Naive B cell (primary cell): ENCODE measurements at places on chromosomes 4 and X.

- DNase-seq, result no peak
Observed at GRCh38 chr4:137370206-137370633, 162.1 kb downstream of the PCDH18 start.

DNA sequence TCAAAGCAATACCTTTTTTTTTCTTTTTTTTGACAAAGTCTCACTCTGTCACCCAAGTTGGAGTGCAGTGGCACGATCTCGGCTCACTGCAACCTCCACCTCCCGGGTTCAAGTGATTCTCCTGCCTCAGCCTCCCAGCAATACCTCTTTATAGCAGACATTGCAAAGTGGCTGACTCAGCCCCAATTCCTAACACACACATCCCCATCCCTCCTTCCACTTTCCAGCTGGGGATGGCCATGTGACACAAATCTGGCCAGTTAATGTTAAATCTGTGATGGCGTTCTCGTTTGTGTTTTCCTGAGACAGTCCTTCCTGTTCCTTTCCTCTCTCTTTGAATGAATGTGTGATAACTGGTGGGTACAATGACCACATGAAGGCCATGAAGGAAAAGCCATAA is 276.2 kb upstream of the KLF3 start:
- no peak for DNase-seq

DNA sequence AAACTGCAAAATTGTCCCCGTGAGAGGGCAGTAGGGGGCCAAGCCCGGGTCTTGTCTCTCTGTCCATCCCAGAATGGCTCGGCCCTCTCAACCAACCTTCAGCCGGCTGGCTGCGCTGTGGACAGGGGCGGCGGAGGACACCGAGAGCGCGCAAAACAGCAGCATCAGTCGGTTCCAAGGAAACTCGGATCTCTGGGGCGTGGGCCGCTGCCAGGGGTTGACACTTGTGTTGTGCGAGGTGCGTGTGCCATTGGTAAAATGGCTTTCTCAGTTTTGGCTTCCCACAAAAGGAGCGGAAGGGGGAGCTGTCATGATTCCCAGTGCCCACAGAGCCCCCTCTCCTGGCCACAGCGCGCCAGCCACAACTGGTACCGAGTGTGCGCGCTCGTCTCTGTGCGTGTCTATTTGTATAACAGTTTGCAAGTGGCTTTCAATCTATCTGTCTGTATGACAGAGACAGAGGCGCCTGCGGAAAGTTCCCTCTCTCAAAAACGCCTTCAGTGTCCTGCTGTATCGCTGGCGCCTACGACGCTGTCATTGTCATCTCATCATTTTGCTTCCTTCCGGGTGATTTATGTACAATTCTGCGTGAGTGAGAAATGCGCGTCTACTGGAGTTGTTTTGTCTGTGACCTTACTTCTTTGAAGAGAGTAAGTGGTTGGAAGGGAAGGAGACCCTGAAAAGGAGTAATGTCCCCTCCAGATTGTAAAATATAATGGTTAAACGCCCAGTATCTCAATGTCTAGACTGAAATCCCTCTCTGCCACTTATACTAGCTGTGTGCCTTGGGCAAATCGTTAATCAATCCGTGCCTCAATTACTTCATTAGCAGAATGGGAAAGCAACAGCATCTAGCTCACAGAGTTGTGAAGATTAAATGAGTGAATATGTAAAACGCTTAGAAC is 1.8 kb downstream of the DKK2 start:
- DNase-seq, result no peak

GRCh38 chr4:87985097-87985886 is 9.8 kb downstream of the SPP1 start:
- DNase-seq, result no peak

DNA sequence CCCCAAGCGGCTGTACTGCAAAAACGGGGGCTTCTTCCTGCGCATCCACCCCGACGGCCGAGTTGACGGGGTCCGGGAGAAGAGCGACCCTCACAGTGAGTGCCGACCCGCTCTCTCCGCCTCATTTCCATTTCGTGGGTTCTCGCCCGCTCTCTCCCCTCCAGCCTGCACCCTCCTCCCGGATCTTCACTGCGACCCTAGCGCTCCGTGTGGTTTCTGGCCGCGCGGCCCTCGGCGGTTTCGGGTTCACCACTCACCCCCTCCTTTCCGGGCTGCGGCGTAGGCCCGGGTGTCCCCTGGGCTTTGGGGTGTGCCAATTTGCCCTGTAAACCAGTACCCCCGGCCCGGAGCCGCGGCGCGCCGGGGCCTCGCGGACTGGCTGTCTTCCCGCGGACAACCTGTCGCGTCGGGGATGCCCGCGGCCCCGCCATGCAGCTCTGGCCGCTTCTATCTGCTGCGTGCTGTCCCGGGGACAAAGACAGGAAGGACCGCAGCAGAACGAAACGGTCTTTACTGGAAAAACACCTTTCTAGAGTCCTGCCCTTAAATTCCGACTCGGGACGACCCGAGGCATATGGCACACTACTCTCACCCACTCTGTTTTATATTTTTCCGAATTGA is 737 bp downstream of the FGF2 start:
- DNase-seq, result peak; percentile 32

- DNase-seq, result no peak
Observed at GRCh38 chr4:6272863-6273660, 3.4 kb downstream of the WFS1 start.

- DNase-seq, result no peak
Observed at GRCh38 chr4:147581606-147582350, 35.4 kb upstream of the TMEM184C start.

GRCh38 chr4:53563824-53564223 is 27.5 kb downstream of the LNX1 start:
- DNase-seq, result no peak

DNA sequence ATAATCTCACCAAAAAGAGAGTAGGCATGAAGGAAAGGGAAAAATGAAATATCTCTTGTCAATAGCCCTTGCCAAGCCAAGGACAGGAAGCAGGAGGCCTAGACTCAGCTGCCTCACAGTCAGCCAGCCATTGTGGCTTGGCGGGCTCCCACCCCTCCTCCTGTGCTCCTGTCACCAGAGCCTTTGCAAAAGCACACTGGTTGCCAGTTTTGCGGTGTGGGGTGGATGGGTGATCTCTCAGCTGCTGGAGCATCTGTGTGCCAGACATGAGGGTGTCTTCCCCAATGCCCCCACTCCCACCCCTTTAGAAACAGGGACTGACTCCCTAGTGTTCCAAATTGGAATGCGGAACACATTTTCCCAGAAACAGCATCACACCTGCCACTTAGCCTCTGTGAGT is 26.1 kb downstream of the ARHGEF6 start:
- no peak for DNase-seq

GRCh38 chr4:25030277-25031076 is at the start of gene LGI2:
TSS of gene LGI2 (minus strand) at chr4:25030946. CDS start at chr4:25030693, 253 bp downstream.
- DNase-seq, result no peak

DNA sequence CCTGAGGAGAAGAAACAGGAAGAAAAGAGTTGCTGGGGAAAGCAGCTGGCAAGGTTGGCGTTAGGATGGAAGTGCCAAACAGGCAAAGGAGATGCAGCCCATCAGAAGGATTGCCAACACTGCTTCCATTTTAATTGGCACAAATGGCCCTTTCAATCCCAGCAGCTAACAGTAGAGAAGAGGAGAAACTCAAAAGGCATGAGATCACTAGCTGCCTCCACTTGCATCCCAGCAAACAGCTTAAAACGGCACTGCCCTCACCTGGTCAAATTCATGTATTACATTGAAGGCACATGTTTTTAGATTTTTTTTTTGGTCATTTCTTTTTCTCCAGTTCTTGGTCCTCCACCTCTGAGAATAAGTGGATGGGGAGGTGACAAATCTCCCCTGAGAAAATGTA is 14.9 kb upstream of the LOC101059915 start:
- DNase-seq, result peak; percentile 29

- no peak for DNase-seq
Observed at GRCh38 chr4:123249821-123250220, 146.8 kb upstream of the SPRY1 start.

- no peak for DNase-seq
Observed at GRCh38 chrX:120286733-120287512, 24.3 kb downstream of the TMEM255A start.

GRCh38 chrX:16464369-16464768 is 185.6 kb upstream of the S100G start:
- DNase-seq, result no peak

GRCh38 chr4:189792924-189793618 is 147.6 kb upstream of the FRG1 start:
- DNase-seq, result no peak

- DNase-seq, result no peak
Observed at GRCh38 chr4:76622126-76622525, 187.1 kb downstream of the SHROOM3 start.

DNA sequence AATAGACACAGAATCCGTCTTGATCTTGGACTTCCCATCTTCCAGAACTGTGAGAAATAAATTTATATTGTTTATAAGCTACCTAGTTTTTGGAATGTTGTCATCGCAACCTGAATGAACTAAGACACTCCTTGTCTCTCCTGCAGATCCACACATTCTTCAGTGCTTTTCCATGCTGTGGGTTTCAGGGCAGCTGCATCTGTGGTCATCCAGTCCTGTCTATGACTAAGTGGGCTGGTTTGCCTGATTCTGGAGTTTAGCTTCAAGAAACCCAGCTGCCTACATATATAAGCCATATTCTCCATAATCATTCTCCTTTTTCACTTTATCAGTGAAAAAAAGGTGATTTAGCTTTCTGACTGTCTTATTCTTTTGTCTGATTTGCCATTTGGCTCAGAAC is 170.3 kb upstream of the KIT start:
- DNase-seq, result no peak

DNA sequence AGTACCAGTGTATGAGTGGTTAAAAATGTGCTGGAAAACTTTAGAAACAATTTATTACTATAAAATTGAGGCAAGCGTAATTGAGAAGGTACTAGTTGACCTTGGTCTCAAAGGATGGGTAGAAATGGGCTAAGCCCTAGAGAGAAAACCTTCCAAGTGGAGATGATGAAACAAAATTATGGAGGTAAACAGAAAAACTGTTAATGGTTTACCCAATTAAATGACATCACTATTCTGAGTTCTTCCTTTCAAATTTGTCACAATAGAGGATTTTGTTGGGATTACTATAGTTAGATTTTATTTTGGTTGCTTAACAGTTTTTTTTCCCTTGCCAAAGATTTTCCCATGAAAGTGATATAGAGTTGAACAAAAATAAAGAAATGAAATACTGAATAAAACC is 1302.5 kb upstream of the TENM3 start:
- no peak for DNase-seq

GRCh38 chrX:72062916-72063315 is 68.8 kb downstream of the RTL5 start:
- no peak for DNase-seq

GRCh38 chr4:4386296-4386735 is 586 bp upstream of the NSG1 start:
- DNase-seq, result no peak

DNA sequence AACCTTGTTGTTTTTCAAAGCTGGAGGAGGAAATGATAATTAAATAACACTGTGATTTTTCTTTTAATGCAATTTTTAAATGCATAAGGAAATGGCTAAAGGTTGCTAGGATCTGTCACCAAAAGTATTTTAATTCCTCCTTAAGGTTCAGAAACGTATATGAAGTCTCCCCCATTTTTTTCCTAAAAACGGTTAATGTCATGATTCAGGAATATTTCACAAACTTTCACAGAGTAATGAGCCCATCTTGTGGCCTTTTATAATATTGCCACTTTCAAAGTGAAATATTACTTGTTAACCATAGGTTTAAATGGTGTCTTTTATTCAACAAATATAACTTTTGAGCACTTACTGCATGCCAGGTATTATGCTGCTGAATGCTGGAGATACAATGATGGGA is 99.5 kb upstream of the USP38 start:
- DNase-seq, result no peak

DNA sequence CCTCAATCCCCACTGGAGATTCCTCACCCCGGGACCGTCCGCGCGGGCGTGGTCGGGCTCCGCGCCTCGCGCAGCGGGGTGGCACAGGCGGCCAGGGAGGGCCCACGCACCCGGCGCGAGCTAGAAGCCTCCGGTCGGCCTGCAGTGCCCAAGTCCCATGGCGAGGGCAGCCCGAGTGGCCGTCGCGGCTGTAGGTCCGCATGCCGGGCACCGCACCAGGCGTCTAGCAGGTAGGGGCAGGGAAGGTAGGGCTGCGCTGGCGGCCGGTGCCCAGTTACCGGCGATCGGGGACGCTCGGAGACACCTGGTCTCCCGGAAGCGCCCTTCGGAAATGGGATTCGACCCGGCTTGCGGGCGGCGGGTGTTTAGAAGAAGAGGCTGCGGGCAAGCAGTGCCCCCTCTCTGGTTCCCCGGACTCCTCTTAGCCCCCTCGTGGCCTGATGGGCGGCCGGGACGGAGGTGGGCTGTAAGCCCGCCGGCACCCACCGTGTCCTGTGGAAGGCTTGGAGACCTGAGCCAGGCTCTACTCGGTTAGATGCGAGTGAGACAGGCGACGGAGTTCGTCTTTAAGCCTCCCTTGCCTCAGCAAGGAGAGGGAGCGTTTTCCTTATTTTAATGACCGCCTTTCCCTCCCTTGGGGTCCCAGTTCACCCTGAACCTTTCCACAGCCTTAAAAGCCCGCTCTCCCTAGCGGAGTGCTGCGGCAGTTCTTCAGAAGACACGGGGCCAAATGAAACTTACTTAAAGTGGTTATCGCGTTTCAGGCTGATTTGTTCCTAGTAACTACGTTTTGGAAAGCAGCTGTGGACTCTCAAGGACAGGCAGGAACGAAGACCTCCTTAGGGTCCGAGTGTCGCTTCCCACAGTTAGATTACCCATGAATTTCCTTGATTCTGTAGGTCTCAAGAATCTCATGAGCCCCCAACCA is 821 bp downstream of the SLITRK2 start:
- no peak for DNase-seq

- no peak for DNase-seq
Observed at GRCh38 chrX:9832811-9833210, 46.6 kb downstream of the SHROOM2 start.

- no peak for DNase-seq
Observed at GRCh38 chrX:109936598-109936997, 66.3 kb upstream of the TMEM164 start.

DNA sequence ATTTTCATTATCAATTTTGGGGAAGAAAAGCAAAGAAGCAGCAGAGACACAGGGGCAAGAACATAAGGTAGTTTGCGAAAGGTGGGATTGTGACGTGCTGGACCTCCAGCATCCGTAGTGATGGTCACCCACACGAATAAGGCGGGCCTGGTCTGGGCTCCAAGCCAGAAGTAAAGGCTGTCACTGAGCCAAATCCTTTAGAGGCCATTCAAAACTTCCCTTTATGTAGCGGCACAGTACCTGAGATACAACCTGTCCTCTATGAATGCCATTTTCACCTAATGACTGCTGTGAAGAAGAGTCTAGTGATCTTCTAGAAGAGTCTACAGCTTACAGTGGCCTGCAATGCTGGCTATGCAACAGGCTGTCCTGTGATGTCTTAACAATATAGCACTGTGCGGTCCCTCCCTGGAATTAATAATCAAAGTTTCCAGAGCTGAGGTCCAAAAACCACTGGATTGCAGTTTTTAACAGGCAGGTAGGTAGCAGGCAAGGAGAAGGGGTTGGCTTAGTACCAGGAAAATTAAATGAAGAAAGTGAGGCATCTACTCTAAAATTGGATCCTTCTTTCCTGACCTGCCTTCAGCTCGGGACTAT is 56.2 kb downstream of the TRIML1 start:
- no peak for DNase-seq
